ENCODE measurements at places on chromosomes 6 and 20.

DNA sequence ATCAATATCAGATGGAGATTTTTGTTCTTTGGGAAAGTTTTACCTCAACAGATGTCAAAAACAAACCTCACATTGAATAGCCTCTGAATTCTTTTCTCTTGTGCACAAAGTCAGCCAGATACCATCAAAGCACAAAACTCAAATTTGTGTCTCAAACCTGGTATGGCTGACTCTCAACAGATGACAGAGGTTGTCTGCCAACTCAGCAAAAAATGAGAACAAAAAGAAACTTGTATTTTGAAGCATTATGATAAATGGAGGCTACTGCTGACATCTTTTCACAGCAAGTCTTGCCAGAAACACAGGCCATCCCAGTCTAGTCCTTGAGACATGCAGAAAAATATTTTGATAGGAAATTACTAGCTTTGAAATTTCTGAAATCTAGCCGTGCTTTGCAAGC is 79.8 kb downstream of the KIF16B start:
- no peak for DNase-seq

DNA sequence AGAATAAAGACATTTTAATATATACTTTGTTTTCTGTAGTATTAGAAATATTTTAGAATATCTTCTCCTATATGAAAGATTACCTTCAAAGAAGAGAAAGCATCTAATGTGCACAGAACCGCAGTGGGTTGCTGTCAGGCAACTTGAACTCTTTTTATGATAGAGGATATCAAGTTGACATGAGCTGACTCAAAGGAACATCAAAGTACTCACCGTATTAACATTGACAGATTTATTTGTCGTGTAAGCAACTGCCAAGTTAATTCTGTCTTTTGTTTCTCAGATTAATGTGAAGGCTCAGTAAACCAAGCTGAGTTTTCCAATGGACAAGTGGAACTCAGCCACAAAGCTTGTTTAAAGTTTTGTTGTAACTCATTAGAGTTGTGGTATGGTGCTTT is 2.2 kb upstream of the GINM1 start:
- no peak for DNase-seq

- no peak for DNase-seq
Observed at GRCh38 chr20:5925551-5925950, 24.8 kb downstream of the TRMT6 start.

DNA sequence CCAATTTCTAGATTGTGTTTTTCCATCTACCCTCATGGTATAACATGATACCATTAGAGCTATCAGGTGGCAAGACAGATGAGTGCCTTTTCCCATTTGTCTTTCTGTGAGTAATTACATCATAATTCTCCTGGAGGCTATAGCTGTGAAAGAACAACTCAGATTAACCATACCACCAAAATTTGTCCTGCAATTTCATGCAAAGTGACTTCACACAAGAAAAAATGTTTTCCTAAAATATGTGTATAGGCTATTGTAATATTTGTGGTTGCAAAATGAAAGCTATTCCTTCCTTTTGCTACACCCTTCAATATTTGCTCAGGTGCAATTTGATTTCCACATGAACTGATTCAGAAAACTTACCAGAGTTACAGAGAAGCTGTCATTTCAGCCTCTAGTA is 547.7 kb upstream of the ID4 start:
- DNase-seq, result no peak

- peak; percentile 42 for DNase-seq
Observed at GRCh38 chr6:30884521-30885480, 482 bp downstream of the DDR1 start.

- DNase-seq, result no peak
Observed at GRCh38 chr6:25753079-25753478, 1.5 kb upstream of the SLC17A4 start.

DNA sequence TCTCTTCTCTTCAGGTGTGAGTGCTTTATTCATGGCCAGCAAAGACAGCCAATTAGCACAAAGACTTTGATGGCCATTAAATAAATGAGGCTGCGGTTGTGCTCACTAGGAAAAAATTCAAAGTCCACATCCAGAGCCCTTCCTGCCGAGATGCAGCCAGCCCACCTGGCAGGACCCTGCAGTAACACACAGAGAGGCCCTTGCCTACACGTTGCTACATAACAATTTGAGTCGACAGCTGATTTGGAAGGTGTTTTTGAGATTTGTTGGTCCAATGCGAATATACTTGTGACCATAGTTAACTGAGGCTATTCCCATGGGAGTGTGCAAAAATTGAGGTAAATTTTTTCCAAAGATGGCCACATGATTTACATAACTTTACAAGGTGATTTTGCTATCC is 605.4 kb upstream of the HTR1E start:
- no peak for DNase-seq

DNA sequence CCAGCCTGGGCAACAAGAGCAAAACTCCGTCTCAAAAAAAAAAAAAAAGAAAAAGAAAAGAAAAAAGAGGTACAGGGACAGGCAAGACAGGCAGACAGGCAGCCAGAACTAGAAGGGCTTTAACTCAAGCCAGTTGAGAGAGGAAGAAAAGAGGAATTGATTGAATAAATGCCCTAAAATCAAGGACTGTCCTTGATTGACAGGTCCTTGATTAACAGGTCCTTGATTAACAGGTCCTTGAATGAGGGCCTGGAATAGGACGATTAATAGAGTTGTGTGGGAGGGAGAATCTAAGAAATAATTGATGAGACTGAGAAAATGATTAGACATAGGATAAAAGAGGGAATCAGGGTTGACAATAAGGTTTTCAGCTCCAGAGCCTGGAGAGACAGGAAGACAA is 36.1 kb downstream of the ZC2HC1B start:
- no peak for DNase-seq

DNA sequence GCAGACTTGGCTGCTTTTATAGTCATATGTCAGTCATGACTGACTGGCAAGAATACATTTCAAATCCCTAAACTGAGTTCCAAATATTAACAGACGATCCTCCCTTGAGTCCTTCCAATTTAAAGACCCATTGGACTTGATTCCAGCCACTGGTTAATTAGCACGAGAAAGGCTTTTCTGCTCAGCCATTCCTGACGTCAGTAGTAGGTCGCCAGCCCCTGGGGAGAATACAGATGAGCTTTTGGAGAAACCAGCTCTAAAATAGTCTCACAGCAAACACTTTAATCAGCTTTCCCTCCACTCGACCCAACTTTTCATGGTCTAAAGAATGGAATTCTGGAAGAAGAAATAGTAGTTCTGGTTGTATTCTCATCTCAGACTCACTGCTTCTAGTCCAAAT is 91.6 kb downstream of the SLC22A3 start:
- DNase-seq, result no peak

DNA sequence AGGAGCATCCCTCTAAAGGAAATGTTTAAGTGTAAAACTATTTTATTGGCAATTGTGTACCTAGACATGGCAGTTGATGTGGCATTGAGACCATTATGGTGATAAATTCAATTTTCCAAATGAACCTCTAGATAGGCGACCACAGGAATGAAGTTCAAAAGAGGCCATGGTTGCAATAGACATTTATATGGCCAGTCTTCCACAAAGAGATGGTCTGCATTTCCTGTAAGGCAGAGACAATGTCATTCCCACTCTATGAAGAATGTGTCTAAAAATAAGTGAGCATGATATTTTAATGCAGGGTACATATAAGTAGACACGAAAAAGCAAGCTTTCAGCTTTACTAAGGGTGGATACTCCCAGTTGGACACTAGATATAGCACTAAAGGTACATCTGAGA is 40.9 kb downstream of the THEMIS start:
- DNase-seq, result no peak

GRCh38 chr6:95364016-95364604 is 213.2 kb upstream of the MANEA start:
- peak; percentile 21 for DNase-seq

DNA sequence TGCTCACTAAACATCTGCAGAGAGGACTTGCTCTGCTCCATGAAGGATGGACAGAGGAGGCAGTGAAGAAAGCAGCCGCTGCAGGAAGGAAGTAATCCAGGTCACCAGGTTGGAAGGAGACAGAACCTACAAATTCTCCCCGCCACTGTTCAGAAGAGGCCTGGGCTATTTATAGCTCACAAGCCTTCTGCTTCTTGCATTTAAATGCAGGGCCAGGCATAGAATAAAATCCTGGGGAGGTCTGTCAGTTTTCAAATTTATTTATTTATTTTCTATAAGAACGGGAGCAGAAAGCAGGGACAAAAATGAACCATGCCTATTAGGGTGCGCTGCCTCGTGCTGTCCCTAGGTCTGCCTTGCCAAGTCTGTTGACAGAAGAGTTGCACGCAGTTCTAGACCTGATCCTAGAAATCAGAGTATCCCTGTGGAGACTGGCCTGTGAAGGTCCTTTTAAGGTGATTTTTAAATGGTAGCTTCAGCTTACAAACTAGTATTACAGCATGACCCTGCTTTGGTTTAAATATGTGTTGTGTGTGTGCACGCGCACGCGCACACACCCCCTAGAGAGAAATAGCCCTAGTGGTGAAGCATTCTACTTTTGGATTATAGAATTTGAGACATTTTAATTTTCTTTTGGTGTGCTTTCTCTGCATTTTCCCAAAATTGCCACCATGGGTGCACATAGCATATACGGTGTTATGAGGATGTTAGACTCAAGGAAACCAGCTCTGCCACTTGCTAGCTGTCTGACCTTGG is 19.5 kb downstream of the RIMS4 start:
- DNase-seq, result no peak

GRCh38 chr6:75170691-75171560 is 34.9 kb downstream of the COL12A1 start:
- DNase-seq, result no peak

DNA sequence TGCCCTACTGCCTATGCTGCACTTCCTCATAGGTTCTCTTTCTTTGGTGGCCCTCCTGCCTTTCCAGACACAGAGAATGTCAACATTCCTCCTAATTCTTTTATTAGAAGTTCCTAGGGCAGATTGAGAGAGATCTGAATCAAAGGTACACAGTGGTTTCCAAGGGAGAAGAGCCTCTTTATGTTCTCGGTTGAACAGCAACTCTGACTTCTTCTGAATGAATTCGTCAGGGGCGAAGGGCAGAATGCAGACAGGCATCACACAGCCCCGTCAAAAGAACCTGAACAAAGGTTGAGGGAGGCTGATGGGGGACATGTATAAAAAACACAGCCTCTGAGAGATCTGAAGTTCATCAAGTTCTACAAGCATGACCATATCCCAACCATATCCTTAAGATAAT is 68.1 kb upstream of the DTNBP1 start:
- no peak for DNase-seq

DNA sequence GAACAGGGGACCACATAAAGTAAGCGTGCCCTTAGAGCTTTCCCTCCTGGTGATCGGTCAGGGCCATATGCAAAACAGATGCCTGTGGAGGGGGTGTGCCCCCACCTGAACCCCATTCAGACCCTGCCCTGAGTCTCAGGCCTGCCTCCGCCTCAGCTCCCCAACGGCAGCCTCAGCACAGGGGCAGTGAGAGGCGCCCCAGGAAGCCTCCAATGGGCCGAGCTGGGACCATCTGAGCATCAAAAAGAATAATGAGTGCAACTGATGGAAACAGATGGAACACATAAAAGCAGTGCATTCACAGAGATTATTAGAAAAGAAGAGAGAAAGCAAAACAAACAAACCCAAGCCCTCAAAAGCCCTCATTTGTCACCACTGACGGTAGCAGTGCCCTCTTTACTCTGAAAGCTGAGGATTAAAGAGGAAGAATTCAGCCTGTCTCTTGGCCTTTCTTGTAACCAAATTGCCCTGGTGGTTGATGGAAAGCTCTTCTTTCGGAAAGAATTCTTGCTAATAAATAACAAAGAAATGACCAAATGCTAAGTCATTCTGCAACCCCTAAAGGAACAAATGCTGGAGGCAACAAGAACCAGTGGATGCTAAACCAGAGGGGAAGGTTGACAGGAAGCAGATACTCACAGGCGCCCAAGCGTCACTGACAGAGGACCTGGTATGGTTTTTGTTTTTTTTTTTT is 6.8 kb downstream of the ADISSP start:
- no peak for DNase-seq

- DNase-seq, result no peak
Observed at GRCh38 chr6:56932910-56933477, 21.9 kb upstream of the BEND6 start.

GRCh38 chr6:6845603-6846002 is 257.1 kb downstream of the LY86 start:
- DNase-seq, result no peak

- no peak for DNase-seq
Observed at GRCh38 chr20:1915725-1916124, 20.5 kb downstream of the SIRPA start.

- DNase-seq, result no peak
Observed at GRCh38 chr6:106161311-106161874, 75.3 kb downstream of the PRDM1 start.

GRCh38 chr6:159981403-159982245 is 12.7 kb downstream of the IGF2R start:
- peak; percentile 62 for DNase-seq

DNA sequence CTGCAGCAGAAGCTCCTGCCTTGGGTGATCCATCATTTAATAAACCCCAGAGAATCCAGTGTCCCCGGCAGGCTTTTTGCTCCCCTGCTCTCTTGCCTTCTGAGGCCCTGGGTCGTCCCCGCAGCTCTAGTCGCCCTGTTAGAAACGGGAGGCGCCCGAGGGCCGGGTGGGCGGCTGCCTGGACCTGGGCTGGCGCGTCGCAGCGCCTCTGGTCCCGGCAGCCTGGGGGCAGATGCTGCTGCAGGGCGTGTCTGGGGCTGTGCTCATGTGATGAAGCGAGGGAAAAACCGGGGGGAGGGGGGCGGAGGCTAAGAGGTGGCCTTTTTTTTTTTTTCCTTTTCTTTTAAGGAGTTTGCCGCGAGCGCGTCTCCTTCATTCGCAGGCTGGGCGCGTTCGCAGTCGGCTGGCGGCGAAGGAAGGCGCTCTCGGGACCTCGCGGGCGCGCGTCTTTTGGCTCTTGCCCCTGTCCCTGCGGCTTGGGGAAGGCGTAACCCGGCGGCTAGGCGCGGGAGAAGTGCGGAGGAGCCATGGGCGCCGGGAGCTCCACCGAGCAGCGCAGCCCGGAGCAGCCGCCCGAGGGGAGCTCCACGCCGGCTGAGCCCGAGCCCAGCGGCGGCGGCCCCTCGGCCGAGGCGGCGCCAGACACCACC is 394 bp downstream of the AKAP12 start:
- DNase-seq, result peak; percentile 76

DNA sequence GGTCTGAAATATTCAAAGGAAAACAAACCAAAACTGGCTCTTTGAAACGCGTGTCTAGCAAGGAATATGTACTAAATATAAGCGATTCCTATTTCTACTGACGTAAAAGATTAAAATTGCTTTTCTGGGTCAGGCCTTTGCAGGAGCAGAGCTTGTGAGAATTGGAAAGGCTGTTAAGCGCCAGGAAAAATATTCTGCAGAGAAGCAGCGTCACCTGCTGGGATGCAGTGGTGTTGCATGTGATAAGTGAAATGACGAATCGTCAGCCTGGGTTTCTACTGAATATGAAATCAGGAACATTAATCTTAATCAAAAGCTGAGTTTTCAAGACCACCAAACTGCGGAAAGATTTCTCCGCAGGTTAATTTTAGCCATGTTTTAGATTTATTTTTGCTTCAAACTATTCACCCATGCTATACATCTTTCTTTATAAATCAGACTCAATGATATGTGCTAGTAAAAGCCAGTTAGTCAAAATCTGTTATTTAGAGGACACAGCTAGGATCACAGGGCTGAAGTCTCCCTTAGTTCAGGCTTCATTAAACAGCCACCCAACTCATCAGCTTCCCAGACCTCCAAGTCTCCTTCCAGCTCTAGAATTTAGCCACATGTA is 67.4 kb downstream of the ALDH8A1 start:
- peak; percentile 76 for DNase-seq

- no peak for DNase-seq
Observed at GRCh38 chr6:118042855-118043254, 135.8 kb downstream of the SLC35F1 start.
